Colonic mucosa (tissue), 4 donors: ENCODE measurements at places on chromosomes 3 and 15. TPM values are rescaled to one million over a fixed set of nuclear protein-coding genes. Genes with fewer than 3 reads are reported as not detected.

- H3K4me1 ChIP-seq, result no peaks in the 10 kb centered on the region
- no peaks in the 10 kb centered on the region for H3K36me3 ChIP-seq
- no peak overlapping the region for H3K4me3 ChIP-seq
- DNase-seq, result no peak
- peaks cover 20% of the 10 kb centered on the region for H3K27me3 ChIP-seq
Observed at GRCh38 chr15:41499109-41499851, 5.6 kb downstream of the ITPKA start.

Gene TM4SF1
- total RNA-seq, result 30.8 TPM

DNA sequence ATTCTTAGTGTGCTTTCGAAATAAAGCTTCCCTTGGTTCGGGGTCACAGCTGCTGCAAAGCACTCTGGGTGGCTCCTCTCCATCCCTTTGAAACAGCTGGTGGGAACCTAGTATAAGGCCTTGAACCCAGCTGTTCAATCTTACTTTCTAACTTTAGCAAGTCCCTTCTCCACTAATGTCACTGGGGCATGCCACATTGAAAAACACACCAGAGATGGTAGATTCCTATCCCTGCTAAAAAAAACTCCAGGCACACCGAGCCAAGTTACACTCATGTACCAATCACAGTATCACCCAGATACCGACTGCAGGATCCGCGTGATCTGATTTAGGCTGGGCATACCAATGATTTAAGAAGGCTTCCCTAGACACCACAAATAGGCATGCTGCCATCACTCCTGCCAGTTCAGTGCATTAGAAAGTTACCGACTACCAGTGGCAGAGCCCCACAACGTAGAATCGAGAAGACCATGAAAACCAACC is 65.0 kb downstream of the WWTR1 start:
- no peaks in the 10 kb centered on the region for H3K4me1 ChIP-seq
- no peak overlapping the region for H3K4me3 ChIP-seq
- H3K27me3 ChIP-seq, result no peaks in the 10 kb centered on the region
- no peak overlapping the region for H3K27ac ChIP-seq
- DNase-seq, result no peak

DNA sequence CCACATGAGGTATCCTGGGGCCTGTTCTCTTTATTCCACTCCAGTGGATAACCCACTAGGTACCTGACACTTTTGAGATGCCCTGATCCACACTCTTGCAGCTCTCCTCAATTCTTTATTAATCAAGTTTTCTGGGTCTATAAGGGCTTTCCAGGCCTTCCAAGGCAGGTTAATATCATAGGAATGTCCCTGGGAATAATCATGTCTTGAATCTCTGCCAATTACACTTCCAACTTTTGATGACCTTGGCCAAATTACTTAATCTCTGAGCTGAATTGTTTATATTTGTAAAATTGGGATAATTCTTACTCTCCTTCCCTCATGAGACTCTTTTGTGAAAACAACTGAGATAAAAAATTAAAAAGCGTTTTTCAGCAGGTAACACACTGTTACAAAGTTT is 881.7 kb downstream of the MCTP2 start:
- H3K27ac ChIP-seq, result no peak overlapping the region
- DNase-seq, result no peak
- H3K36me3 ChIP-seq, result no peaks in the 10 kb centered on the region
- no peak overlapping the region for H3K4me3 ChIP-seq
- no peaks in the 10 kb centered on the region for H3K4me1 ChIP-seq
- no peaks in the 10 kb centered on the region for H3K27me3 ChIP-seq

DNA sequence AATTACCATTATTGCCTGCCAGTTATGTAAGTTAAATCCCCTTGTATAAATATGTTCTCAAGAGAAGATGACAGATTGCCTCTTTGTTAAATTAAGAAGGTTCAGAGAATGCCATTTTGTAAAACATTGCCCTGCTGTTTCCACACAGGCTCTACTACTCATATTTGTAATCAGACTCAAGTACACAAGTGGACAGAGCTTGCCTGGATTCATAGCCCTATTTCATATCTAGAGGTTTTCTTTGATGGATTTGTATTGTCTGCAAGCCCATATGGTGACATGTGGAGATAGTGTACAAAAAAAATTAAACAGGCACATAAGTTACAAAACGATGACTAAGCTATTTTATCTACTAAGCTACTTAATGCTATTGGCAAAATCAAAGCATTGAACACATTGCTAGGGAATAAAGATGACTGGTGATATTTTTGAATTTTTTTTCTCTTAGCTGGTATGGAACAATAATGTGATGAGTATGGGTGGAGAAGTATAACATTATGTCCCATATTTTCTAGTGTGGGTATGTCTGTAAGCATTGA is 1286.6 kb upstream of the ALCAM start:
- no peaks in the 10 kb centered on the region for H3K36me3 ChIP-seq
- no peak overlapping the region for H3K4me3 ChIP-seq
- H3K27ac ChIP-seq, result no peak overlapping the region
- no peak for DNase-seq
- no peaks in the 10 kb centered on the region for H3K27me3 ChIP-seq

Gene WDR93
- total RNA-seq, result not detected

- peak; percentile 77 for DNase-seq
- H3K27ac ChIP-seq, result peak overlapping the region; percentile 93
- H3K4me1 ChIP-seq, result peaks cover 10% of the 10 kb centered on the region
- H3K27me3 ChIP-seq, result no peaks in the 10 kb centered on the region
Observed at GRCh38 chr3:150763841-150764483, 993 bp upstream of the SIAH2 start.

GRCh38 chr3:19937459-19938294 is 3.7 kb upstream of the EFHB start:
- no peak overlapping the region for H3K4me3 ChIP-seq
- no peak overlapping the region for H3K27ac ChIP-seq
- no peaks in the 10 kb centered on the region for H3K36me3 ChIP-seq
- H3K27me3 ChIP-seq, result no peaks in the 10 kb centered on the region

DNA sequence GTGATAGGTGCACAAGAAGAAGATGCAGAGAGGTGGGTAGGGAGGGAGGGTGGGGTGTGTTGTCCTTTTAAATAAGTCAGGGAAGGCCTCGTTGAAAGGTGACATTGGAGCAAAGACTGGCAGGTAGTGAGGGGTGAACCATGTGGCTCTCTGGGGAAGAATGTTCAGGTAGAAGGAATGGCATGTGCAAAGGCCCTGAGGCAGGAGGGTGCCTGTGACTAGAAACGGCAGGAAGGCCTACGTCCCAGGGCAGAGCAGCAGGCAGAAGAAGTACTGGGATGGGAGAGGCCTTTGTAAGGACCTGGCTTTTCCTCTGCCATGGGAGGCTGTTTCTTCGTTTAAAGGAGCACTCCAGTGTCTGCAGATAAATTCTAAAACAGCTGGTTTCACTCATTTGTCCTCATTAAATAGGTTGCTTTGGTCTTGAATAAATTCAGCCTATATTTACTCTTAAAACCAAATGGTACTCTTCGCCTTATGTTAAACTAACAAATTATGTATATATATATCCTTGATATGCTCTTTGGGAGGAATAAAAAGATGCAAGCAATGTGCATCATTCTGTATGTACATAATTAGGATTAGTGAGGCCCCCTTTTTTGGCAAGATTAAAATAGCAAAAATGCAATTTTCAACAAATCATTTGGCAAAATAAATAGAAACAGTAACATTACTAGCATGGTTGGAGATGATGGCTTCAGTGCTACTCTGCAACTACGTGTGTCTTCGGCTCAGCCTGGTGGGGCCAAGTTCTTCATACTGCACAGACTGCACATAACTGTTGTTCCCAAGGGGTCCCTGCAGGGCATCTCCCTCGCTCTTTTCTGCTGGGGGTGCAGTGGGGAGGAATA is 151.4 kb downstream of the KLF13 start:
- no peaks in the 10 kb centered on the region for H3K36me3 ChIP-seq
- H3K27me3 ChIP-seq, result no peaks in the 10 kb centered on the region
- no peak for DNase-seq
- H3K4me1 ChIP-seq, result peaks cover 3% of the 10 kb centered on the region
- no peak overlapping the region for H3K4me3 ChIP-seq
- no peak overlapping the region for H3K27ac ChIP-seq

DNA sequence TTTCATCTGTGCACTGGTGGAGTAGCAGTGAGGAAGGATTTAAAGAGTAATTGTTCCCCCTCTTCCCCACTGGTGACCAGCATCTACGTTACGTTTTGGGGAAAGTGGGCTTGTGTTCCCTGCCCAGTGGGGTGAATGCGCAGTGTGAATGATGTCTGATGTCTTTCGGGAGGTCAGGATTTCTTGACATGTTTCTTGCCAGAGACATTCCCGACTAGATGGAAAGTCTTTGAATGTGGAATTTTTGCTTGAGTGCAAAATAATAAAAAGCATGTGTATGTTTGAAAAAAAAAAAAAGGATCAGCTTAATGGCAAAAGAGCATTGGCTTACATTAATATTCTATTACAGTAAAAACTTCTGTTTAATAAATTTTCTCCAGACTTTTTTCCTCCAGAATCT is 632.2 kb downstream of the FOXP1 start:
- H3K4me3 ChIP-seq, result no peak overlapping the region
- H3K4me1 ChIP-seq, result no peaks in the 10 kb centered on the region
- no peak for DNase-seq
- no peaks in the 10 kb centered on the region for H3K36me3 ChIP-seq
